ENCODE measurements at places on chromosomes 2 and 18.

DNA sequence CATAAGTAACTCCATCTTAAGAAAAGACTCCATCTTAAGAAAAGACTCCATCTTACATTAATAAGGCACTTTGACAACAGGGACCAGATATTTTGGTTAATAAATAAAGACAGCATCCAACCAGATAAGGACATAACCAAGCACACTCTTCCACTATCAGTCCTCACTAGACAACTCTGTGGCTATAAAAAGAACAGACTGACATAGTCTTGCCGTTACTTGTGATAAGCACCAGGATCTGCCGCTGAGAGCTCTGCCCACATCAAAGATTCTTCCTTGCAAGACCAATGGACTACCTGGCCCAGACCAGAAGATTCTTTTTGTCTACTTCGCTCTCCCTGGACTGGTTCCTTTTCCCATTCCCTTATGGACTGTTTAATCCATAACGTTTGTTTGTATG is 667.4 kb downstream of the NYAP2 start:
- DNase-seq, result no peak

- DNase-seq, result no peak
Observed at GRCh38 chr2:31054842-31055388, 83.3 kb downstream of the GALNT14 start.

DNA sequence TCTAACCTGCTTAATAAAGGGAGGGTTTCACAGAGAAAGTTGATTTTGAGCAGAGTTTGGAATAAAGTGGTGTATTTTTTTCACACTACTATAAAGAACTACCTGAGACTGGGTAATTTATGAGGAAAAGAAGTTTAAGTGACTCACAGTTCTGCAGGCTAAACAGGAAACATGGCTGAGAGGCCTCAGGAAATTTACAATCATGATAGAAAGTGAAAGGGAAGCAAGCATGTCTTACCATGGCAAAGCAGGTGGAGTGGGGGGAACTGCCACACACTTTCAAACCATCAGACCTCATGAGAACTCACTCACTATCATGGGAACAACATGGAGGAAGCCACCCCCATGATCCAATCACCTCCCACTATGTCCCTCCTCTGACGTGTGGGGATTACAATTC is 546.7 kb downstream of the EPHA4 start:
- DNase-seq, result peak; percentile 34

DNA sequence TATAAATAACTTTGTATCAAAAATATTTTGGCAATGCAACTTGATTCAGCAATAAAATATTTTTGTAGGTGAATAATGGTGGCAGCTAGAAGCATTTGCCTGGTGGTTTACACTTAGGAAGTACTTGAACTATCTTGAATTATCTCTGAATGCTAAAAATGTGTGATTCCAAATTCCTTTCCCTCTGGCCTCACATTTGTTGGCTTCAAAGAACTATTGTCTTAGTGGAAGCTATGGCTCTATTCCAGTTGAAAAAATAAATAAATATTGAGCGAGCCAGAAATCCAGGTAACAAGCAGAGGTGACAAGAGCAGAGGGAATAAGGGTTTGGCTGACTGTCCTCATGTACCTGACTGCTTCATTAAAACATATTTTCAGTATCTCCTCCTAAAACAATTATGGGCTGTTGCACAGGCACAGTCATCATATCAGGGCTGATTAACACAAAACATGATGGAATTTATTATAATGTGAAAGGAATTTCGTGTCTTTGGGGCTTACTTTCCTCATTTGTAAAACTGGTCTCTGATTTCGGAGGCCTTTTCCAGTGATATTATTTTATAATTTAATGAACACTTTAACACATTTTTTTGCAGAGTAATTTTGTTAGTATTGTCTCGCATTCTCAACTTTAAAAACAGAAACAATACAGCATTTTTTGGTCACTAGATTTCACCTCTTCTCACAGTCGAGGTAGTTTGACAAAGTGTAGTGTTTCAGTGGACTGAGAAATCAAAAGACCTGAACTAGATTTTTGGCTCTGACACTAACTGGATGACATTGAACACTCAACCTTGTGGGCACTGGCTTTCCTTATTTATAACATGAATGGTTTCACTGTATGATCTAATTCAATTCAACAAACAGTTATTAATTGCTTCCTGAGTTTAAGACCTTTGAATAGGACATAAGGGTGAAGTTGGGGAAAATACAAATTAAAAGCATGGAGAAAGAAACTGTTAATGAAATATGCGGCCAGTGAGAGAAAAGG is 7.8 kb upstream of the CAVIN2 start:
- DNase-seq, result no peak

DNA sequence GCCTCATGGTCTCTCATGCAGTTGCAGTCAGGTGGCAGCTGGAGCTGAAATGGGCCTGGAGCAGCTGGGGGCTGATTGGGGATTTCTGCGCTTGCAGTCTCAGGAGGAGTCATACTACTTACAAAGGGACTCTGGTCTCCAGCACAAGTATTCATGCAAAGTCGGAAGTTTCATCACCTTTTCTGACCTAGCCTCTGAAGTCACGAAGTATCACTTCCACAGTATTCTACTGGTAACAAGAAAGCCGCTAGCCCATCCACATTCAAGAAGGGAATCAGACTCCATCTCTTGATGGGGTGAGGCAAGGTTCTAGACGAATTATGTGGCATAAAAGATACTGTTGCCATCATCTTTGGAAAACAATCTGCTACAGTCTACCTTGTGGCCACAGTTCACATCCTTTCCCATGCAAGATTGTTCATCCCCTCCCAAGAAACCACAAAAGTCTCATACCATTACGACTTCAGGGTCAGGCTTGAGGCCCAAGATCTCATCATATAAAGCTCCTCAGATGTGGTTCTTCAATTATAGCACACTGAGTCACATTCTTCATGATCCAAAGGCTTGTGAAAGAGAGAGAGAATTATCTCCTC is 95.3 kb downstream of the SMC6 start:
- no peak for DNase-seq

All from foreskin keratinocyte (primary cell).